ENCODE measurements at places on chromosomes 16 and 17. TPM values are rescaled to one million over a fixed set of nuclear protein-coding genes. Genes with fewer than 3 reads are reported as not detected.

CTRL gene
- 0.49 TPM for total RNA-seq

STAC2 gene
- 1.5 TPM for total RNA-seq

HOXB6 gene
- total RNA-seq, result 2.9 TPM

TRIM16 gene
- total RNA-seq, result 45.4 TPM

Measured in skin of body (tissue), 3 donors.